Right lung (tissue), 10 donors: ENCODE measurements at places on chromosomes 7 and 10.

- no peak for DNase-seq
Observed at GRCh38 chr7:101273206-101273605, 28.3 kb upstream of the FIS1 start.

GRCh38 chr7:72244826-72245398 lies 167.2 kb downstream of the CALN1 start:
- no peak for DNase-seq

DNA sequence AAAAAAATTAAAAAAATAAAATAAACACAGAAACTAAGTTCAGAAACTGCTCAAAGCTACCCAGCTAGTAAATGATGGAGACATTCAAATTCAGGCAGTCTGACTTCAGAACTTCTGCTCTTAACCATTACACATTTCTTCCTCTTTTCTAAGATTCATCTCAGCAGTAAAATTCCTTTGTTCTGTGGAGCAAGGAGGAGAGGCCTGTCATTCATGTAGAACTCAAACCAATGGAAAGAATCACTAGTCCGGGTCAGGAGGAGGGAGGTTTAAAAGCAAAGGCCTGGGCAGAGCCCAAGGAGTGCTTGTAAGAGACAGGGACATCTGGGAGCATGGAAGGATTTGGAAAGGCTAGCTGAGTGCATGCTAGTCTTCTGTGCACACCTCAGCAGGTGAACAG lies 37.9 kb upstream of the DNAJB12 start:
- DNase-seq: no peak

DNA sequence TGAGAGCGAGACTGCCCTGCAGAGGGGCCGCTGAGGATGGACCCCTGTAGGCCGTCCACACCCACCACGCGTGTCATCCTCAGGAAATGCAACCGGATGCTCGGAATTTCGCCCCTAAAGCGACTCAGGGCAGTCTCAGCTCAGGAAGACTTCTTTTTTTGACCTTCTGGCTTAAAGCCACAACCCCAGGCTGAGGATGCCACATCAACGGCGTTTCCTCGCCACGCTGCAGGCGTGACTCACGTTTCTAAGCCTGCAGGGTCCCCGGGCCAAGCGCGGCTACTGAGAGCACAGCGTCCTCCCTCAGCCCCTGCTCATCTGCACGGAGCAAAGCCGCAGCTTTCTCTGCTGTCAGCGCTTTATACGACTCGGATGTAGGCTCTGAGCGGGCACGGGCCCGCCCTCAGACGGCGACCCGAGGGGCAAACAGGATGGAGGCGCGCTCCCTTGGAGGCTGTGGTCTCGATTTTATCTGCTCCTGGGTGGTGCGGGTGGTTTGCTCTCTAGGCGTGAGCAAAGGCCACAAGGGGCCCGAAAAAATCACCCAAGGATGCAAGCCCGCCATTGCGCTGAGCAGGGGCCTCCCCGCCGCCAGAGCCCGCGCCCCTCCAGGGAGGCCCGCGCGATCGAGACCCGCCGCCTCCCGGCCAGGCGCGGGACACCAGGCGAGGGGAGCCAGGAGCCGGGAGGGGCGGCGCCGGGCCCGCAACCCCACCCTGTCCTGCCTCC lies 726 bp upstream of the INSIG1 start:
- peak; percentile 35 for DNase-seq

- DNase-seq: no peak
Observed at GRCh38 chr10:86224354-86225102, 142.1 kb downstream of the GRID1 start.

DNA sequence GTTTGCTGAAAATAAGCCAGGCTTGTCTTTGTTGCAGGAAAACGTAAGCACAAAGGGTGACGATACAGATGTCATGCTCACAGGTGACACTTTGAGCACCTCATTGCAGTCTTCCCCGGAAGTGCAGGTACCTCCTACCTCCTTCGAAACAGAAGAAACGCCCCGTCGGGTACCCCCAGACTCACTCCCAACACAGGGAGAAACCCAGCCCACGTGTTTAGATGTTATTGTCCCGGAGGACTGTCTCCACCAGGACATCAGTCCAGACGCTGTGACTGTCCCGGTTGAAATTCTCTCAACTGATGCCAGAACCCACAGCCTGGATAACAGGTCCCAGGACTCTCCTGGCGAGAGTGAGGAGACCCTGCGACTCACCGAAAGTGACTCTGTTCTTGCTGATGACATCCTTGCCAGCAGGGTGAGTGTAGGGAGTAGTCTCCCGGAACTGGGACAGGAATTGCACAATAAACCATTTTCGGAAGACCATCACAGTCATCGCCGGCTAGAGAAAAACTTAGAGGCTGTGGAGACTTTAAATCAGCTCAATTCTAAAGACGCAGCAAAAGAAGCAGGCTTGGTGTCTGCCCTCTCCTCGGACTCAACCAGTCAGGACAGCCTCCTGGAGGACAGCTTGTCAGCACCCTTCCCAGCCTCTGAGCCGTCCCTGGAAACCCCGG lies 18.3 kb upstream of the BHLHA15 start:
- DNase-seq: no peak

DNA sequence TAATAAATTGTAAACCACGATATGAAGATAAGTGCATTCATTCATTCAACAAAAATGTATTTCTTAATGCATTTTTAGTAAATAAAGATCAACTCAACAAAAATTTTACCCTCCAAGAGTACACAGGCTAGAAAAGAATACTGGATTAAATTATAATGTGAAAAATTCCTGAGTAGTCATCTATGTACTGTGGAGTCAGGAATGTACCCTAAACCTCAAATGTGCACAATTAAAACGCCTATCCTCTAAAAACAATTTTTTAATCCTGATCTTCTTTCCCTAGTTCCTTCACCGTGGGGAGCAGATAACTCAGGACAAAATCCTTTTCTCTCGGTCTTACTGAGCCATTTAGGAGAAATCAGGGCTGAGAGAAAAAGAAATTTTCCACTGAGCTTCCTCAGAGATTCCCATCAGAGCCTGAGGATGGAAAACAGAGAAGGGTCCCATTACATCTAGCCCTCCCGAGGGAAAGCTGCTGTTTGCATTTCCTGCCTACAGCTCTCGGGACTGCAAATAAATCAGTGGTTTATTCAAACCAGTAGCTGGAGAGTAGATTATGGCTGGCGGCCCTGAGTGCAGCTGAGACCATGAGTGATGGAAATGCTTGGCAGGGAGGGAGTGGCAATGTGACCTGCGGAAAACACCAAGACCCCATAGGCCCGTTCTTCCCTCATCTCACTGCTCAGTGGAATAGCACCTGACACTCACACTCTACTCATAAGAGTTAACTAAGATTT lies 7.4 kb downstream of the TAS2R40 start:
- DNase-seq: no peak

DNA sequence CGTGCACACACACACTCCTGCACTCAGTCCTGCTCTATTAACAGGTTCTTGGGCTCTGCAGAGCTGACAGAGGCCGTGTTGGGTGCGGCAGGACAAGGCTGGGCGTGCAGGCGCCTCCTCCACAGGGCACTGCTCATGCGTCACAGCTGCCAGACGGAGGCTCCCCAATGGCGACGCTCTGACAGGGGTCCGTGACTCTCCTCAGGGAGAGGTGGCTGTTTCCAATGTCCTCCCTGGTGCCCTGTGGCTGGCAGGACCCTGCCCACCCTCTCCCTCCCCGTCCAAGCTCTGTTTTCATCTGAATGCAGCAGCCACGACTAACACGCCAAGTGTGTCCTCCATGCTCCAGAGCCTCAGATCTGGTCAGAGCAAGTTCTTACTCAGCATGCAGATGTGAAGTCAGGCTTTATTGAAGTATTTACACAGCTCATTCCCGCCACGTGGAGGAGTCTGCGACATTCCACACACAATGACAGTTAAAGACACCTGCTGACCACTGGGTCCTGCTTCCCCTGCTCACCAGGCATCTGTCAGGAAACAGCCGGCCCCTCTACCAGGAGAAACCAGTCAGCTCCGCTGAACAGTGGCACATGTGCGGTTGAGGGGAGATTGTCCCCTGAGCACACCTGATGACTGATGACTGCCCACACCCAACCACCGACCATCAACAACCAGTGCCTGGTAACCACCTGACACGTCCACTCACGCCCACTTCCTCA lies 116.7 kb downstream of the VIPR2 start:
- DNase-seq: no peak

DNA sequence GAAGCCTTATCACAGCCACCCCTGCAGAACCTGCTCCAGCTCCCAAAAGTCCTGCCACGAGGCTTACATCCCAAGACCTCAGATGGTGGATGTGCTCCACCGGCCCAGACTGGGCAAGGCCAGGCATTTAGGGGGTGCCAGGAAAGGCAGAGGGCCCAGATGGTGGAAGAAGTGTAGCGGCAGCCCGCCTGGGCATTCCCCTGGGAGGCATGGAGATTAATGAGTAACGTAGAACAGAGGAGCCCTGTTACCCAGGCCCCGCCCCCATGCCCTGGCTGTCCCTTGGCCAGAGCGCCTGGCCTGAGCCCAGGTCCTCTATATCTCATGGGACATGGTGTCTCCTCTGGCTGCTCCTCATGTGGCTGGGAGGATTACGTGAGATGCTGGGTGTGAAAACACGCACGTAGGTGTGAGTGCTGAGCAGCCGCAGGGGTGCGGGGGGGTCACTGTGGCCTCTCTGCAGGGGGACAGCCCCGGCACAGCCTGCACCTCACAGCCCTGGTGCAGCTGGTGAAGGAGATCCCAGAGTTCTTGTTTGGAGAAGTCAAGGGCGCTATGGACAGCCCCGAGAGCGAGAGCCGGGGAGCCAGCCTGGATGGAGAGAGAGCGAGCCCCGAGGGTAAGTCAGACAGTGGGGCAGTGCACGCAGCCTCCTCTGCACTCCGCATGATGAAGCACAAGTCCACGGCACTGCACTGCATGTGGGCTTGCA lies 52.9 kb downstream of the ZNF467 start:
- no peak for DNase-seq

- DNase-seq: no peak
Observed at GRCh38 chr10:24762966-24763623, 39.4 kb upstream of the ARHGAP21 start.

GRCh38 chr10:6813856-6814255 lies 233.8 kb upstream of the PRKCQ start:
- DNase-seq: no peak

DNA sequence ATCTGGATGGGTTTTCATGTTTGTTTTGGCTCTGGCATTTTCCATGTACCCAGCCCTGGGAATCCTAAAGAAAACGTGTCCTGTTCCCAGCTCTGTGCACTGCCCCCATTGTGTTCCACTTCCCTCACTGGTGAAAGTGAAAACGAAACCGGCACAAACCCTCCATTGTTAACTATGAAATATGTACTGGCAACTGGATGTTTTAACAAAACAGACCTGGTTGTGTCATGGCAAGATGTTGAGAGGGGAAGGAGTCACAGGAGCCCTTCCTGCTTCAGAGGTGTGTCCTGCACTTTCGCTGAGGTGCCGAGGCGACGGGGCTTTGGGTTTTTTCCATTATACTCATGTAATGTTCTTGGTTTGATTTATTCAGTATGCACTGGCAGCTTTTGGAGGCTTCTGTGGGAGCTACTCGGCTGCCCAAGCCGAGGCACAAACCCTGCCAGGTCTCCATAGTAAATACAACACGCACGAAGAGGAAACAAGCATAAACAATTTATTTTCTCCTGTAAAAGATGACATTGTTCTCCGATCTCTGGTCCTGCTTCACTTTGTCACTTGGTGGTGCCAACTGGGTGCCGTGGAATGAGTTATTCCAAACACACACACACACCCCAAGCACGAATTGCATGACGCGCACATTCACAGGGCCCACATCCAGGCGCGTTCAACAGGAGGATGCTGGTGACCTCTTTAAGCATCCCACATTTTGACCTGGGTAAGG lies 118.2 kb downstream of the CDK6 start:
- DNase-seq: peak; percentile 51

GRCh38 chr7:151816562-151817314 lies 60.2 kb downstream of the PRKAG2 start:
- no peak for DNase-seq

GRCh38 chr7:77524731-77525130 lies 12.4 kb upstream of the PTPN12 start:
- DNase-seq: no peak

- no peak for DNase-seq
Observed at GRCh38 chr10:60537697-60538096, 148.0 kb upstream of the ANK3 start.

- DNase-seq: no peak
Observed at GRCh38 chr7:70419526-70420380, 712.2 kb upstream of the GALNT17 start.

GRCh38 chr7:139106959-139107358 lies 2.6 kb downstream of the ZC3HAV1 start:
- DNase-seq: no peak

- no peak for DNase-seq
Observed at GRCh38 chr7:158322616-158323530, 264.8 kb downstream of the PTPRN2 start.

GRCh38 chr7:89334797-89335196 lies 539.3 kb upstream of the TEX47 start:
- no peak for DNase-seq

DNA sequence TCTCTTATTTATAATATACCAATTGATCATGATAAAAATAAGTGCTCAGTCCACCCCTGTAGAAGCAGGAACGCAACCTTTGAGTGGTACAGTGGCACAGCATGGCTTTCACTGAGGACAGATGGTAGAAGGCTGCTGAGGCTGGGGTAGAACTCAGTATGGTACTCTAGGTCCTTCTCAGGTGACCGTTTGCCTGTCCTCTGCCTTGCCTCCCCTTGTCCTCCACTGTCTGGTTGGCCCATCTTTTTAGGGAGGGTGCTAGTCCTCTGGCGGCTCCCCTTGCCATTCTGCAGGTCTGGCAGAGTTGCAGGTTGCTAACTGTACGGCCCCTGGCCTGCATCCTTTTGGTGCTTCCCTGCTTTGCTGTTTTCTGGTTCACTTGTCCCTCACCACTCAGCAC lies 27.3 kb downstream of the SLC18A2 start:
- no peak for DNase-seq

DNA sequence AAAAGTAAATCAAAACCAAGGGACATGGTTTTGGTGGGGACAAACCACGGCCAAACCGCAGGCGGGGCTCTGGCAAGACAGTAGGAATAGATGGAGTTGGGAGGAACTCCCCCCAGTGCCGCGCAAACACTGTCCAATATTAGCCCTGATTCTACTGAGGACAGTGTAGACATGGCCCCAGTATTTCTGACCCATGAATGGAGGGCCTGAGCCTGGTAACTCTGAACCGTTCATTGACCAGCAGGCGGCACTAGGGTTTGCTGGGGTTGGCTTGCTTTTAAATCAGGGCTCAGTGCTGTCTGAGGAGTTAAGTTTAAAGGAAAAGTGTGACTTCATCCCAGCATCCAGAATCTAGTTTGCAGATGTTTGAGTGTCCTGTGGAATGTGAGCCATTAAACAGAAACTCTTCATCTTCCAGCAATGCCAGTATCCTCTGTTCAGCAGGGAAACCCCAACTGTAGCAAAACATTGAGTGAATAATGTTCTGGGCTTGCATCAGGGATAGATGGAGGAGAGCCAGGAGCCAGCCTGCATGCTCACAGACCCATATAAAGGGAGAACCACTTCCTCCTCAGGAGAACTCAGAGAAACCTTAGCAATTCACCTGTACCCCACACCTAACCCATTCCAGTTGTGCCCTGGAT lies 147.4 kb upstream of the PRSS58 start:
- no peak for DNase-seq
